ENCODE measurements at places on chromosomes 2 and 18.

DNA sequence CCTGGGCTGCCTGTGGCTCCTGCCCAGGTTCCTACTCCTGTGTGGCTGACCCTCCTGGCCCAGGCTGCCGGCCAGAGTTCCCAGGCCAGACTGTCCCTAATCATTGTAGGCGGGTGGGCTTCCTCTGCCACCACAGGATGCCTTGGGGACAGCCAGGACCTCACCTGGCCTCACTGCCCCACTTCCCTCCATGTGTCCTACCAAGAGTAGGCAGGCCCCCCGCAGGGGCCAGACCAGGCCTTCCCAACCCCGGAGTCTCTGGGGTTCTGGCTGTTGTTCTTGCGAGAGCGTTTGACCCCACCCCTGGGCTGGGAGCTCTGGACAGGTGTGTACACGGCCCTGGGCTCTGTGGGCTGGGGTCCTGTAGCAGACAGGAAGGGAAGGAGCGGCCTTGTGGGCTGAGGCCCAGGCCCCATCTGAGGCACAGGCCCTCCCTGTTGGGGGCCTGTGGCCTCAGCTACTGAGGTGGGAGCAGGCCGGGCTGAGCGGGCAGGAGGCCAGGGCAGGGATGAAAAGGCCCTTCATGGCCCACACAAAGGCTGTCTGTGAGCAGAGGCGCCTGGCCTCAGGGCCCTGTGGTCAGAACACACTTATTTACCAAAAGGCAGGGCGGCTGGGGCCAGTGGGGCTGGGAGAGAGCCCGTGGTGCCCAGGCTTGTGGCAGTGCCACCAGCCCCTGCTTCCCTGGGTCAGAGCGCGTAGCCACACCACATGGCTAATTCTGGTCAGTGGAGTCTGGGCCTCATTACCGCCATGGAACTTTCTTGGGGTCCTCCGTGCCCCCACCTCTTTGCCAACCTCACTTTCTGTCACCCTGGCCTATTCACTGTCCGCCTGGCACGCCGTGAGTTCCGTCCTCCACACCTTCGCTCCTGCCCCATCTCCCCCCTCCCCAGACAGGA, 2.0 kb downstream of the SNORC start:
- no peak for DNase-seq

- DNase-seq: peak; percentile 80
Measured at GRCh38 chr2:64945973-64946768, 43.0 kb upstream of the SLC1A4 start.

DNA sequence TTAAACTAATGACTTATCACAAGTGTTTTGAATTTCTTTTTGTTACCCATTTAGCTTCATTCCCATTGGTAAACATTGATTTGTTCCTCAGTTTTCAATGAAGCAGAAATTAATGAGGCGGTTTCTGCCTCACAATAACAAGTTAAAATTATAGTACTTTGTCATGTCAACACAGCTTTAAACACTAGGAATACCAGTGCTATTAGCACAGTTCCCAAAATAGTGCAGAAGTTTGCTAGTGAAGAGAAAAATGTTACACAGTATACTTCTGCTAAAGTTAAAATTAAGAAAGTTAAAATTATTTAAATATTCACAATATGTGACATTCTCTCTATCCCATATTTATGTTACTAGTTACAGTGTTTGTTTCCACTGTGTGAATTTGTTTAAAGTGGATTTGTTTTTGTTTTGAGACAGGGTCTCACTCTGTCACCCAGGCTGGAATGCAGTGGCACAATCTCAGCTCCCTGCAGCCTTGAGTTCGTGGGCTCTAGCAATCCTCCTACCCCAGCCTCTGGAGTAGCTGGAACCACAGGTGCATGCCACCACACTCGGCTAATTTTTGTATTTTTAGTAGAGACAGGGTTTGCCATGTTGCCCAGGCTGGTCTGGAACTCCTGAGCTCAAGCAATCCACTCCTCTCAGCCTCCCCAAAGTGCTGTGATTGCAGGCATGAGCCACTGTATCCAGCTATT, 3.8 kb upstream of the CHN1 start:
- no peak for DNase-seq

DNA sequence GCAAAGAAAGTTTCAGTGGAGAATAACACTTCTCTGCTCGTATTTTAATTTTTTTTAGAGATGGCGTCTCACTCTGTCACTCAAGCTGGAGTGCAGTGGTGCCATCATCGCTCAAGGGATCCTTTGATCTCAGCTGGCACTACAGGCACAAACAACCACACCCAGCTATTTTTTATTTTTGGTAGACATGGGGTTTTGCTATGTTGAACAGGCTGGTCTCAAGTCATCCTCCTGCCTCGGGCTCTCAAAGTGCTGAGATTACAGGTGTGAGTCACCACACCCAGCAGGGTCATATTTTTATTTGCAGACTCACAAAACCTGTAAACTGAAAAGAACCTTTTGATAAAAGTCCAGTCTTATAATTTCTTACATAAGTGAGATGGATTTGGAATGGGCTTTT, 2.6 kb downstream of the TRAK2 start:
- peak; percentile 37 for DNase-seq

GRCh38 chr2:119697290-119698020, 18.5 kb downstream of the TMEM177 start:
- no peak for DNase-seq

DNA sequence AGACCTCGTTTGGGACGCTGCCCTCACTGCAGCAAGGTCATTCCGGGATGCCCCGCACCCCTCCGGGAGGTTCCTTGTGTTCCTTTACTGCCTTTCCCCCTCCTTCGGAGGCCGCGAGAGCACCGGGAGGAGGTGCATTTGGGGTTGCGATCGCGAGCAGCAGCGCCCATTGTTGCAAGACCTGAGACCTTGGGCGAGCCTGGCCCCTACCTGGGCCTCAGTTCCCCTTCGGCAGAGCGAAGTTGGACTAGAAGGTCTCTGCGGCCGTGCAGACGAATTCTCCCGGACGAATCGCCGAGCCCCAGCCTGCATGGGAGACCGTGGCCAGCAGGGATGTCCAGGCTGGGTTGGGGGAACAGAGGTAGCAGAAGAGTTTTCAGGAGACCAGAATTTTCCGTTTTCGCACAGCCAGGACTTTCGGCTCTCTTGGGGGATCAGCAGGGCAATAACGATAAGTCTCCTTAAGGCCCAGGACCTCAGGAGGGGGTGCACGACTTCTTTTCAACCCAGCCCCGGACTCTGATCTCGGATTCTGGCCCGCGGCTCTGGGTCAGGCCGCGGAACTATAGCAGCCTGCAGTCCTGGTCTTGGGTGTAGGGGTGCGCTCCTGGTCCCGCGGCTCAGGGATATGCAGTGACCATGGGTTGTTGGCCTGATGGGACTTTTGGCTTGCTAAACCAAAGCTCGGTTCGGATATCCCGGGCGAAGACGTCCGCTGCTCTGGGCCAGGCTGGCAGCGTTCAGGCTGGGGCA, 2.8 kb downstream of the GDF7 start:
- DNase-seq: no peak

DNA sequence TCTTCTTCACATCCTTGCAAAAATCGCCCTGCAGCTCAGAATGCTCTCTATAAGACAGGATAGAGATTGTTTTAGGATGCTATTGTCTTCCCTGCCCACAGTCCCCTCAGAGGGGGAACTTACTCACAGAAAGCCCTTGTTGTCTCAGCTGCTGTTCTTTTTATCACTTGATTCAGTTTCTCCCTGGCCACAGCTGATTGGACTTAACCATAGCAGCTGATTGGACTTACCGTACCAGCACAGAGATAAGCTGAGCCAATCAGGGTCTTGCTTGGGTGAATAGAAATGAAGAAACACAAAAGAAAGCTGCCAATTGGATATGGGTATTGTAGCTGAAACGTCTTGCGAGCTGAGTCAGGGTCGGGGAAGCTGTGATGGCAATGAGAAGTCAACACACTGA, 194.2 kb upstream of the MEX3C start:
- no peak for DNase-seq

DNA sequence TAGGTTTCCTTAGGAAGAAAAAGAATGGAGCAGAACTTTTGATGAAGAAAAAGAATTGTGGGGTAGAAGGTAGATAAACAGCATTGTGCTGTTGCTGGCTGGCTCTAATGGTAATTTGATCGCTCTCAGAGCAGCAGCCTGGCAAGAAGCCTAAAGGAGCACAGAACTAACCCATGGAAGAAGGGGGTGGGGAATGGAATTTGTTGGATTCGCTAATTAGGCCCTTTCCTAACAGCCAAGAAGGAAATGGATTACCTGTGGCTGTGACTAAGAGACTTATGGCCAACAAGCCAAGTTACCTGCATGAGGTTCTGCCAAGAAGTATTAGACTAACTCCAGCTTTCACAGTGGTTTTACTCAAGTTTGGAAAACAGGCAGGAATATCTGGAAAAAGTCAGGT, 210.6 kb downstream of the IKZF2 start:
- no peak for DNase-seq

DNA sequence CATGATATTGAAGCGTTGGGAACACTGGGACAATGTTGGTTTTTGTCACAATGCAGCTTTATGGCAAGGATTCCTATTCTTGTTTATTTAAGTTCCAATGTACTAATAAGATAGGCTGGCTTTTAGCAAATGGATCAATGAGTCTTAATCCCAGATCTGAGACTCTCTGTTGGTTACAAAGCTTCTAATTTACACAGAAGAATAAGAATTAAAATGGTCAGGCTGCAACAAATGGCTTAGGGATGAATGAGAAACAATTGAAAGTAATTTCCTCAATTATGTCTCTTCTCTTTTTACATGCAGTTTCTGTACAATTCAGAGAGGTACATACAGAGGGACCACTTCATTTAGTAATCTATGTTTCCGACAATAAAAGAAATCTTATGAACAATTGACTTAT, 640.4 kb downstream of the NRXN1 start:
- no peak for DNase-seq

DNA sequence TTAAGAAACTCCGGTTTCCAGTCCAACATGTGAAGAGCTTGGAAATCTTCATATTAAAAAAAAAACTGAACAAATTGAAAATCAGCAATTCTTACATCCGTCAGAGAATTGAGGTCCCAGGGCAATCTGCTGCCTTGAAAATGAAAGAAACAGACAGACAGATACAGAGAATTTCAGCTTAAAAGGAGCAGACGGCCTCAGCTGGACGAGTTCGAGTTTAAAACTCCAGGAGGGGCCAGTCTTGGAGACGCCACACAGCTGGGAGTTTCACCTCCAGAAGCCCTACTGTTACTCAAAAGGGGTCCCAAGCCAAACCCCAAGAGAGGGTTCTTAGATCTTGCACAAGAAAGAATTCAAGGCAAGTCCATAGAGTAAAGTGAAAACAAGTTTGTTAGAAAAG, 226.5 kb upstream of the ARL4C start:
- DNase-seq: no peak

DNA sequence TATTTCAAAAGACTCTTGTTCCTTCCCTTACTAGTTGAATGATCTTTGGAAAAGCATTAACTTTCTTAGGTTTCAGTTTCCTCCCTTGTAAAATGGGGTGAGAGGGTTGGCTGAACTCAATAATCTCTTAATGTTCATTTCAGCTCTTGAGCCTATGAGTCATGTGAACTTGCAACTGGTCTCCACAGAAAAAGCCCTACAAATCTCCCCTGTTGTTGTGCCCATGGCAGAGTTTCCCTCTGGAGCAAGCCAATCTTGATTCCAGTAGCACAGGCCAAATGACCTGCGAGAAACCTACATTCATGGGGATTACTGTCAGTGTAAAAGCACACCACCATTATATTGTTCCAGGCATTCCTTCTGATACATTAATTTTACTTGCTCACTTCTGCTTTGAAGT, 388.9 kb downstream of the ALK start:
- DNase-seq: no peak

DNA sequence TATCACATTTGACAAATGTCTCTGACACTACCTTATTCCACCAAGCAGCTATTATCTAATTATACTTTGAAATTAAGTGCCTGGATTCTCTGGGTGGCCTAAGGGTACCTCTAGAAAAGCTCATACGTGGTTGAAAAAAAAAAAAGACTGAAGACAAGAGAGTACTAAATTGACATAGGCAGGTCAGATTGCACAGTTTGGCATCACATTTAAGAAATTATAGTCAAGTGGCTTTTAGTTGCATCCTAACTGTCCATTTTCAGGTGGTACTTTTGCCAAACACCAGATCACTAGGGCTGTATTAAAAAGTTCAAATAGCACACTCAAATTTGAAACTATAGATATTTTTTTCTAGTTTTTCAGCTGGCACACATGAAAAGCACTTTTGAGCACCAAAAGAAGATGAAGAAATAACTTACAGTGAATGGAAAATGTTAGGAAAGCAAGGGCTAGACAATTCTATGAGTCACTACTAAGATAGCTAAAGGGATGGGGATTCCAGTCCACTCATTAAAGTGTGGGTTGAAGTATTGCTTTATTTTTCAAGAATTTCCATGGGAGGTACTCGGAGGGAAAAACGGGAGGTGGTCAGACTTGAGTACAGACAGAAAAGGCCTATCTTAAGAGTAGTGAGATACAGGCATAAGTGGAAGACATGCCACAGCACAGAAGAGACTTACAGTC, 106.5 kb upstream of the COL5A2 start:
- DNase-seq: no peak

DNA sequence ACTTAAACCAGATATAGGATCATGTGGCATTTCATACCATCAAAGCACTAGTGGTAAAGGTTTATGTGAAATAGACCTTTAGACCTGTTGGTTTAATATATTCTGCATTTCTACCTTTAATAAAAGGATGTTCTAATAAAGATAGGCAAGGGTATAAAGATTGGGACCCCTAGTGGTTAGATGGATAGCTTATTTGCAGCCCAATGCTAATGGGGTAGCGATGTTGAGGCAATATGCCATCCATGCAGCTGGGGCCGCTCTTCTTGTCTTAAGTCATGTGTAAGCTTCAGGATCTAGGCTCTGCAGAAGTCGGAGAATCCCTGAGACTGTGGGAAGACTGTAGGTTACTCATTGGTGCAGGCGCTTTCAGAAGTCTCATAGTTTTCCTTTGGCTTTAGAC, 114.9 kb downstream of the ICOS start:
- peak; percentile 30 for DNase-seq

DNA sequence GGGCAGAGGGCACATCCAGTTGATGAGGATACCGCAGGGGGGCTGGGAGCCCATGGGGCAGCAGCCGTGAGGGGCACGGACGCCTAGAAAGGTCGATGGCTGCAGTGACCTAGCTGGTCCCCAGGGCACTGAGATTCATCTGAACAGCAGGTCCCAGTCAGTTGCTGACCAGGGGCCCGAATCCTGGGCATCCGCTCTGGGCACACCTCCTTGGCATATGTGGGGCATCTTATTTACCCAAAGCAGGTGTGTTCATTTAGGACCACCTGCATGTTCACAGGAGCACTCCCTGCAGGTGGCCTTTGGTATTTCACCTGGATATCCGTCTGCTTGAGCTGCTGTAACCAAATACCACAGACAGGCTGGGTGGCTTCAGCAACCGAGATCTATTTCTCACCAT, 72.0 kb upstream of the ODC1 start:
- DNase-seq: no peak

DNA sequence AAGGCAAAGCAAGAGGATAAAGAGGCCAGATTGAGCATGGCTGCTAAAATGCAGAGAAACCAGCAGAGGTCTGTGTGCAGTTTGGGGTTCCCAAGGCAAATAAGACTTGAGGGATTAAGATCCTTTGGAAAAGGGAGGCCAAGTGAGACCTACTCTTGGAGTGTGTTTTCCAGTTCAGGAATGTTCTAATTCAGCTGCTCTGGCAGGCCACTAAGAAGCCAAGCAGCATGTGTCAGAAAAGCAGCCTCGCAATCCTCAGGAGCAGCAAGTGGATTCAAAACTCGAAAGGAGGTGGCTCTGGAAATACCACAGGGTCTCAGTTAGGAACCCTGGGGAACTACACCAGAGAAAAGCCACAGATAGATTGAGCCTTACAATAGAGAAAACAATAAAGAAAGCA, 569.2 kb downstream of the METTL4 start:
- no peak for DNase-seq

- DNase-seq: no peak
Measured at GRCh38 chr2:230592775-230593174, 119.9 kb upstream of the CAB39 start.

Data from CD8-positive, alpha-beta T cell (primary cell).